ENCODE measurements at places on chromosomes 7 and 10.

GRCh38 chr10:2529945-2530344, 537.4 kb upstream of the PFKP start:
- no peak for DNase-seq

DNA sequence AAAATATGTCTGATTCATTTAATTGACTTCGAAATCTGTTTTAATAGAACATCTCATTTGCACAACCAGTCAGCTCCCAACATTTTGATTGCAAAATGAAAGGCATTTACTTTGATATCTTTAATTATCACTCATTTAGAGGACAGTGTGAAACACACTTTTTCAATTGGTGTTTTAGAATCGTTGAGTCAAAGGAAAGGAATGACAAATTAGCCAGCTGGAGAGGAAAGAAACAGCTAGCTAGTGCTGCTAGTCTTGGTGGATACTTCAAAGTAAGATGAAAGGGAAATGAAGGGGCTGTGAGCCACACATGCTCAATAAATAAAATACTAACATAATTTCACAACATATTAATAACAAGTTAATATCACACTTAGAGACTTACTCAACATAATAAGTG, 570.2 kb downstream of the PHTF2 start:
- DNase-seq: no peak

DNA sequence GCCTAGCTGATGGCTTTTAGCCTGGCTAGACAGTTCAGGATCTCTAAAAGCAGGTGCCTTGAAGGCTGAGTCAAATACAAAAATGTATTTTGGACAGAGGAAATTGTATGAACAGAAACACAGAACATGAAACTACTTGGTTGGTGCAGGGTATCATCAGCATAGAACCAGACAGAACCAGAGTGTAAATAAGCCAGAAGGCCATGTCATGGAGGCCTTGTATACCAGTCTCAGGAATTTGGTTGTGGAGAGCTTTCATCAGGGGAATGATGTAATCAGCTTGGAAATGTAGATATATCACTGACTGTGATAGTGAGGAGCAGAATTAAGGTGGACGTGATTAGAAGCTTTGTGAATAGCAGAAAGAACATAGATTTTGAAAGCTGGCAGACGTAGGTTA, 82.9 kb downstream of the CFTR start:
- DNase-seq: no peak

DNA sequence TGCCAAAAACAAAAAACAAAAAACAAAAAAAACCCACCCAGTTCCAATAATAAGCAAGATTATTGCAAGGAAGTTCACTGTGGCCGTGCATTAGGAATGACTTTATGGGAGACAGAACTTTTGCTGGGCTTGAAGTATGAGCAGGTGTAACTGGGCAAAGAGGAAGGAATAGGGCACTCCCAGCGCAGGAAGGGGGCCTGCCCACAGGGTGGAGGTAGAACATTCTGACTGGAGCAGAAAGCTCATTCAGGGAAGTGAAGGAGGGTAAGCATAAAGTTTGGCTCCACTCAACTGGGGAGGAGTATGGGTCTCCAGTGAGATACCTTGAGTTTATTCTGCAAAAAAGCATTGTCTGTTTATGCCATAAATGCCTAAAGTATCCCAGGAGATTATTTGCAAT, 42.1 kb upstream of the WIPF3 start:
- peak; percentile 49 for DNase-seq

GRCh38 chr7:73716318-73716890, 3.1 kb downstream of the STX1A start:
- DNase-seq: no peak

DNA sequence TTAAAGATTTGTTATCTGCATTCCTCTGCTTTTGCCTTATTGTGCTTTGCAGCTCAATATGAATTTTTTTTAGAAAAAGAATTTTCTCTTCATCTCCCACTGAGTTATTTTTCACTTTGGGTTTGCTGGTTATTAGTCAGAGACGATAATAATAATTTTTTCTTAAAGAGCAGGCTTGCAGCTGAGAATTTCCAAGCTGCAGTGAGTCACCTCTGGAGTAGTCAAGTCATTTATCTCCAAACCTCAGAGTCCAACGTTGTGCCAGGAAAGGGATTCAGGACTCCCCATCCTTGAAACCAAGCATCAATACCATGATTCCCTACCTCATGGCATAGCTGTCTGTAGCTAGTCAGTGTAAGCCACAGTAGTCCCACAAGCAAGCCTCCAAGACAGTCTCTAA, 15.2 kb upstream of the EGR2 start:
- no peak for DNase-seq

DNA sequence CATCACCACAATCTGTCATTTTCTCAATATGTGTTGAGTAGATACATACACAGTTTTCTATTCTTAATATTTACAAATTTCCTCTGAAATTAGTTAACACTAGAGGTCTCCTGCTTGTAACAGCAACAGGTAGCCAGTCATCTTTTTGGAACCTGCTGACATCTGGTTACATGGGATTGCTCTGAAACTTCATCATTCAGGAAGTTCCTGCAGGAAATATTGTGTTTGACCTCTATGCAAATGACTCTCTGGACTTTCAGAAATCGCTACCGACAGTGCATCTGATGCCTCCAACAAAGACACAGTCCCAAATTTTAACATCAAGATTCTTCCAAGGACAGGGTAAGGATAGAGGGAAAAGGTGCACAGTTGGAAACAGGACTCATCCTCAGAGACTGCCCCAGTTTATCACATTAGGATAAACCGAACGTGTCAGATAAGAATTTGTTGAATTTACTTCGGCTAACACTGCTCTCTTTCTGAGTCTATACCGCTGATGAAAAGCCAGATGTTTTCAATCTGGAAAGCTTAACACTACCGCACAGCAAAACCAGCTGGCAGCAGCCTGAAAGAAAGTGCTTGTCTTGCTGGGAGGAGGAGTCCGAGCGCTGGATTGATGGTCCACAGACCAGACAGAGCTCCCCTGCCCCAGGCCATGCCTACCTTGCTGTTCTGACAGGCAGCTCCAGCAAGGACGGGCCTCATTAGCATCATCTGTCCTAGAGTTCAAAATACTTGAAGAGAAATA, 633.4 kb downstream of the PARD3 start:
- no peak for DNase-seq

GRCh38 chr10:10797513-10797912, 220.2 kb upstream of the CELF2 start:
- DNase-seq: no peak

DNA sequence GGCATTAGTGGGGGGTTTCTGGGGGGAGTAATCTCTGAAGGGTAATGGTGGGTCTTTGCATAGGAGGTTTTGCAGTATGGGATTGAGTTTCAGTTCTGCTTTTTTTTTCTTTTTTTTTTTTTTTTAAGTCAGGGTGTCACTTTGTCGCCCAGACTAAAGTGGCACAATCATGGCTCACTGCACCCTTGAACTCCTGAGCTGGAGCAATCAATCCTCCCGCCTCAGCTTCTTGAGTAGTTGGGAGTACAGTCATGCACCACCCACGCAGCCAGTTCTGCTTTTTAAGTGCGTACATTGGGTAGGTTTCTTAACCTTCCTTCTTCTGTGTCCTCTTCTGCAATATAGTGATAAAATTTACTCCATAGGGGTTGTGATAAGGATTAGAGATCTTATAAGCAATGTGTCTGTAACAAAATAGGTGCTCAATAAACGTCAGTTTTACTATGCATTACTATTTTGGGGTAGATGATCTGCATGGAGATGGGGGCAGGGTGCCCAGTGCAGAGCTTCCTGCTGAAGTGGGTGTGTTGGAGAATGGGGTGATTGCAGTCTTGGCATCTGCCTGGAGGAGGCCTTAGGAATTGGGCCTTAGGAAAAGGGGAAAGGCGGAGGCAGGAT, 9.6 kb downstream of the KAZALD1 start:
- no peak for DNase-seq

DNA sequence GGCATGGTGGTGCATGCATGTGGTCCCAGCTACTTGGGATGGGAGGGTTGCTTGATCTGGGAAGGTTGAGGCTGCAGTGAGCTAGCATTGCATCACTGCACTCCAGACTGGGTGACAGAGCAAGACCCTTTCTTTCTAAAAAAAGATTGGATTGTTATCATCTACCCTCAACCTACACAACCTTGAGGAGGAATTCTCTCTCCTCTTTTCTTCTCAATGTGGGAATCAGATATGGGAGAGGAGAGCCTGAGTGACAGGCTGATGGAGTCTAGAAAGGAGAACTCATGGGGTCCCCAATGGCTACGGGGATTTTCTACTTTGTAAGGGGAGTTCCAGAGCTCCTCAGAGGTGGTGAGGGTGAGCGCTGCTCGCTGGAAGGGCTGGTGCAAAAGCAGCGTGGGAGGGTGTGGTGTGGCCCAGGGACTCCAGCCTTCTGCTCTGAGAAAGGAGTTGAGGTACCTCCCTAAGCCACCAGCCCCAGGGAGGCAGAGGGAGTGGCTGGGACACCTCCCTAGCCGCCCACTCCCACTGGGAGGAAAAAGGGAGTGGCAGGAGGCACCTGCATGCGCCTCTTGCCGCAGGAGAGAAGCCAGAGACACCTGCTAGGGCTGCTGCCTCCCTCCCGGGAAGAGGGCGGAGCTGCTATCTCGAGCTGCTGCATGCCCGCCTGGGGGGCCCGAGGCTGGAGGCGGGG, 48.4 kb downstream of the GATA3 start:
- peak; percentile 93 for DNase-seq

DNA sequence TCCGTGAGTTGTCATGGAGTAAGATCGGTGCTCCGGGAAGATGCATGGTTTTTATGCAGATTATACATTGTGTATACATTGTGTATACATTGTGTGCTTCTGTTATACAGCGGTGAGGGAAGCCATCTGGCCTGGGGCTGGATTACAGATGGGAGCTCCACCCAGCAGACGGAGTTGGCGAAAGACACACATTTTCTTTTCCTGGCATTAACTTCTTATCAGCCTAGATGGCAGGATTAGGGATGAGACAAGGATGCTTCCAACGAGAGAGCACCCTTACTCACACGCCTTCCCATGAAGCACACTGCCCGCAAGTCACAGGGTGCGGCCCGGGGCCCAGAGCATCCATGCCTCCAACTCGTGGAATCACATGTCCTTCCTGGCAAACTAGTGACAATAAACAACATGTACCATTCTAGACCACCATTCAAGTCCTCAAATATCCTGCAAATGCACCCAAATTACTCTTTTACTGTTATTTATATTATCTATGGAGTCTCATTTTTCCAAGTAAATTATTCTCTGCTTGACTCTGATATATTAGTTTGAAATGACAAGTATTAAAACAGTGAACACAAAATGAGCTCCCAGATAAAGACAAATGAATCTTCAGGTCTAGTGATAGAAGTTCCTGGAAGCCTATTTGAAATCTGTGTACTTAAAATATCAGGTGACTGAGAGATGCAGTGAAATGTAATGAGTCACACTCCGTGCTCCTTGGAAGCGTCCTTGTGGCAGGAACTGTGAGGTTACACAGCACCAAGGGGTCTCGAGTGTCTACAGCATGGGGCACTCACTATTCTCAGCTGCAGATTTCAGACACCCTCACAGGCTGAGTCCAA, 29.8 kb upstream of the PPP2R2D start:
- no peak for DNase-seq

- peak; percentile 55 for DNase-seq
Observed at GRCh38 chr10:67802767-67803538, 35.0 kb downstream of the DNAJC12 start.

- no peak for DNase-seq
Observed at GRCh38 chr7:114540291-114540690, 125.7 kb downstream of the FOXP2 start.

DNA sequence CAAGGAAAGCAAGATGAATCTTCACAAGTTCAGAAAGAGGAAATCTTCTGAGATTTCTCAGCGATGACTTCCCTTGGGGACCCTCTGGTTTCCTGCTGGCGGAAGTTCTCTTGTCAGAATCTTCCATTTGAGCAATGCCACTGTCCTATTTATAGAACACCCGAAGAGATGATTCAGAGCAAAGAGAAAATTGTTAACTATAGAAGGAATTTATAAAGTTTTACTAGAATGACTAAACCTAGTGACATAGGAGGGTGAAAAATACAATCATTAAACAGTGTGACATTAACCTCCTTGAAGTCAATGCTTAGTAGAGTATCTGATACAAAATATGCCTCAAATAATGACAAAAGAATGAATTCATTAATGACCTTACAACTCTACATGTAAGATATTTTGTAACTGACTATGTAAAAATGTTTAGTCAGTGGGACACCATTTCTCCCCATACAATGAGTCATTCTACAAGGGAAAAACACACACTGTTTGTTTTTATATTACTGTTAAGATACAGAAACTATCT, 206.5 kb upstream of the CNTNAP2 start:
- no peak for DNase-seq

DNA sequence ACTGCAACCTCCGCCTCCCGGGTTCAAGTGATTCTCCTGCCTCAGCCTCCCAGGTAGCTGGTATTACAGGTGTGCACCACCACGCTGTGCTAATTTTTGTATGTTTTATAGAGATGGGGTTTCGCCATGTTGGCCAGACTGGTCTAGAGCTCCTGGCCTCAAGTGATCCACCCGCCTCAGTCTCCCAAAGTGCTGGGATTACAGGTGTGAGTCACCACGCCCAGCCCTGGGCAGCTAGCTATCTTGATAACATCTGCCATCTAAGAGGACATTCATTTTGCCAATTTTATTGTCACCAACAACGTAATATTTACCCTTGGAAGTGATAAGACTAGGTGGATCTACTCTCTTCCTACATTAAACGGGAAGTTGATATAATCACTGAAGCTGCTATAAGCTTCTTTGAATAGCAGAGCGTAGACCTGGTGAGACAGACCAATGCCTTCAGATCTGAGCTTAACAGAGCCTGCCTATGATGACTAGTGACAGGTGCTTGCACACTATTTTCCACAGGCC, 39.7 kb upstream of the SLC35B4 start:
- DNase-seq: no peak

DNA sequence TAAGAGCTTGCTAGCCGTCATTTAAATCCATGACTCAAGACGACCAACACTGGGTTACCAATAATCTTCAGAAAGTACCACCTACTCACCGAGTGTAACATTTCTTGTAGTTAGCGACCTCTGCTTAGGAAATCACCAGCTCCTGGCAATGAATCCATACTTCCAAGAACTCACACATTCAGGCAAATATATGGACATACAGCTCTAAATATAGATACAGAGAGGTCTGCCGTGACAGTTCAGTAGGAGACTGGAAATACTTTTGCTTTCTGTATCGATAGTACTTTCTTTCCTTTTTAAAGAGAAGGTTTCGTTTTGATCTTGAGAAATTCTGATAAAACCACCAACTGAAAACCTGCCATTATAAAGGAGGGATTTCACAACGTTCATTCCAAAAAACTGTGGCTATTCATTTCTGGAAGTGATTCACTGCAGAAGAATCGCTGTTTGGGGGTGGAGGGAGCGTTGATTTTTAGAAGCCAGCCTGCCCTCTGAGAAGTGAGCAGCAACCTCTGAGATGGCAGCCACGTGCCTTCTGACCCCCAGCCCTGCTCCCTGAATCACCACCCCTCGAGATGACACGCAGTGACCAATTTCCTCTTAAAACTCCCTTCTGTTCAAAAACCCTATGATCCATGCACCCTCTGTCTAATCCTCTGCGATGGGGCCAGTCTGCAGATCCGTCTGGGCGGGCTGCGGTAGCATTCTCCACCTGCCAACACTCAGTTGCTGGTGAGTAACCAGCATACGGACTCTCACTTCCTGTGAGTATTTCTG, 179.0 kb upstream of the KLF14 start:
- peak; percentile 47 for DNase-seq
